GF-D8 (cell line): ENCODE measurements at places on chromosomes 7 and 10.

DNA sequence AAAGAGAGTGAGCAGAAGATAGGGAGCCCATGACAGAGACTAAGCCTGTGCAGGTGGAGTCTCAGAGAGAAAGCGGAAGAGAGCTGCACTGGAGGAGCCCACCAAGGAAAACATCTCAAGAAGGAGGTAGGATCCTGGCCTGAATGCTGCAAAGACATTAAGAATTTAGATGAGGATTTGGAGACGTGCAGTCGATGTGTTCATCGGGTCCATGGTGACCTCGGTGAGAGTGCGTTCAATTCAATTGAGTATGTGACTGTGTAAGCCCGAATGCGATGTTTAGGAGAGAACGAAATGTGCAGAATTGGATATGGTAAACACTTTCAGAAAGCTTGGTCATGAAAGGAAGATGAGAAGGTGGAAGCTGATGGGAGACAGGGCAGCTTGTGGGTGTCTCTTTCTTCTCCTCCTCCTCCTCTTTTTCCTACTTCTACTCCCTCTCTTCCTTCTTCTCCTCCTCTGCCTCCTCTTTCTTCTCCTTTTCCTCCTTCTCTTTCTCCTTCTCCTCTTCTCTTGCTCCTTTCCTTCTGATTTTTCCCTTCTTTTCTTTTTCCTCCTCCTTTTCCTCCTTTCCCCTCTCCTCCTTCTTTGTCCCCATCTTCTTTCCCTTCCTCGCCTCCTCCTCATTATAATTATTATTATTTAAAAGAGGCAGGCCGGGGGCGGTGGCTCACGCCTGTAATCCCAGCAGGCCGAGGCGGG is 276.0 kb downstream of the RPS24 start:
- no peak for DNase-seq

DNA sequence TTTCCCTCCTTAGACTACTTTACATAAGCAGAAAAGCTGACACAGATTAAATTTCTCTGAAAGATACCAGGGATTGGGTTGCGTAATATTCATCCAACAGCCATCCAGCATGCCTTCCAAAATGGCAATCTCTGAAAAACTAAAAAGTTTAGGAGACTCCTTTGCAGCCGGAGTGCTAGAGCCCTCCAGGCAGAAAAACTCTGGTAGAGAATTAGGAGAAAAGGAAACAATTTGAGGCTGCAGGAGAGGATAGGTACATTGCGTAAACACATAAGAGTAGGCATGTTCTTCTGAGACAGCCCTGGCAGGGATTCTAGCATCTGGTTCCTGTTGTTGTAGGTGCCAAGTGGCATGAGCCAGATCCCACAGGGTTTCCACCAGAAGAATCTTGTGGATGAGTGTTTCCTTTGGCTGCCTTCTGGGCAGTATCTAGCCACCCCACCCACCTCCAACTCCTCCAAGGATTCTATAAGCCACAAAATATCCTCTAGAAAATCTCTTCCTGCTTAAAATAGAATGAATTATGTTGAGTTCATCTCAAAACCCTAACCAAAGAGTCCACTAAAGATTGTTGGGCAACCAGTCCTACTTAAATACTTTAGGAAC is 402.4 kb downstream of the HGF start:
- no peak for DNase-seq

GRCh38 chr10:95388539-95388938 is 97.7 kb upstream of the PDLIM1 start:
- DNase-seq = no peak

GRCh38 chr7:30721211-30721610 is 30.7 kb upstream of the INMT start:
- no peak for DNase-seq
